Natural killer cell (primary cell): ENCODE measurements at places on chromosomes 11 and 22.
A peak's percentile ranks its signal among the peaks of the same experiment; 100 is the strongest.

DNA sequence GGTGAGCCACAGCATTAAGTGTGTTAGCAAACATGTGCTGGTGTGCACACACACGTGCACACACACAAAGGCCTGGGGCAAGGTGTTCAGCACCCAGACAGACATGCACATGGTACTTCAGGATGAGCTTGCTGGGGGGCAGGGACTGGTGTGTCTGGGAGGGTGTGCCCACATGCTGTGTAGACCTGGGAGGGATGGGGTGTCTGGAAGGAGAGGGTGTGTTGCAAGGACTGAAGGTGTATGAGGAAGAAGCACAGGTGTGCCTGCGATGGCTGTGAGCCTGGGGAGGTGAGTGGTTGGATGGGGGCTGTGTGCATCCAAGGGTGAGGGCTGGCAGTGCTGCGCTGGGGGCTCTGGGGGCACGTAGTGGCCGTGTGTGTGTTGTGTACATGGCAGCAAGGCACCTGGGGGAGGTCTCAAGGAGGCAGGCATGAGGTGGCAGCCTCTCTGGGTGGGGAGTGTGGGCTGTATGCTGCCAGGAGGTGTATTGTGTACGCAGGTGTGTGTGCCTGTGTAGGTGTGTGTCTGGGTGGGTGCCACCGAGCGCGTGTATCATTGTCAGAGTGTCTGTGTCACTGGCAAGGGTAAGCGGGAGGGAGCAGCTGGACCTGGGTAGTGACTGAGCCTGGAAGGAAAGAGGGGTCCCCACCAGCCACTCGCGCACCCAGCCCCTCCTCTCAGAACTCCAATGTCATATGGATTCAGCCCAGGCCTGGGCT is 2.2 kb downstream of the NRXN2 start:
- no peak for DNase-seq
- peaks cover 16% of the 10 kb centered on the region for H3K4me1 ChIP-seq
- peaks cover 8% of the 10 kb centered on the region for H3K27me3 ChIP-seq

DNA sequence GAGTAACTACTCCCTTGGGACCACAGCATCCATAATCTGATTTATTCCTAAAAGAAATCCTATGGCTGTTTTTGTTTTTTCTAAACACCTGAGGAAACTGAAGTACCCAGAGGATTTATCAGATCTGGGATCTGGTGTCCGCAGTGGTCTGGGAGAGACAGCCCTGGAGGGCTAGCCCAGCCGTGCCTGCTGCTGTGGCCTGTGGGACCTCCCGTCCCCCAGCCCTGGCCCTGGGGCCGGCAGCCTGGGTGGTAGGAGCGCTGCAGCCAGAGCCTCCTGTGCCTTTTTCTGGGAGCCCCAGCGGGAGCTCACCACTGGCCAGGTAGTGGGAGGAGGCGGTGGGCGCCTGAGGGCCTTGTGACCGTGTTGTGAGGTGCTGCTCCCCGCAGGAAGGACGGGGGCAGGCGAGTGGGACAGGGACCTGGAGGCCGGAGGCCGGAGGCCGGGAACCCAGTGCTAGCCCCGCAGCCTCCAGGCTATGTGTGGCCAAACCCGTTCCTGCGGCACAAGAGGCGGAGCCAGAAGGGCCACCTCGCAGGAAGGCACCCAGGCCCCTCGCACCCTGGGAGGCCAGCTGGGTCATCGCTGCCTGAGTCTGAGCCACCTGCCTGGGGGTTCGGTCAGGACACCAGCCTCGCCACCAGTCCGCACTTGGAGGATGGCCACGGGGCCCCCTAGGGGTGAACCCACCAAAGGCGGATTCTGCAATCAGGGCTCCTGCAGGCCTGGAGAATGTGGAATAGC is 18.2 kb upstream of the C11orf96 start:
- no peaks in the 10 kb centered on the region for H3K4me1 ChIP-seq
- peaks cover 27% of the 10 kb centered on the region for H3K36me3 ChIP-seq
- no peak overlapping the region for H3K4me3 ChIP-seq
- H3K27me3 ChIP-seq, result no peaks in the 10 kb centered on the region
- no peak for DNase-seq

- H3K36me3 ChIP-seq, result no peaks in the 10 kb centered on the region
- H3K27ac ChIP-seq, result no peak overlapping the region
- H3K27me3 ChIP-seq, result peaks cover 4% of the 10 kb centered on the region
- no peak overlapping the region for H3K4me3 ChIP-seq
Observed at GRCh38 chr11:63920126-63920938, 3.4 kb upstream of the RCOR2 start.

GRCh38 chr11:124307093-124307492 is 6.7 kb downstream of the OR8D1 start:
- H3K4me3 ChIP-seq, result no peak overlapping the region
- H3K4me1 ChIP-seq, result no peaks in the 10 kb centered on the region
- DNase-seq, result no peak
- no peak overlapping the region for H3K27ac ChIP-seq

DNA sequence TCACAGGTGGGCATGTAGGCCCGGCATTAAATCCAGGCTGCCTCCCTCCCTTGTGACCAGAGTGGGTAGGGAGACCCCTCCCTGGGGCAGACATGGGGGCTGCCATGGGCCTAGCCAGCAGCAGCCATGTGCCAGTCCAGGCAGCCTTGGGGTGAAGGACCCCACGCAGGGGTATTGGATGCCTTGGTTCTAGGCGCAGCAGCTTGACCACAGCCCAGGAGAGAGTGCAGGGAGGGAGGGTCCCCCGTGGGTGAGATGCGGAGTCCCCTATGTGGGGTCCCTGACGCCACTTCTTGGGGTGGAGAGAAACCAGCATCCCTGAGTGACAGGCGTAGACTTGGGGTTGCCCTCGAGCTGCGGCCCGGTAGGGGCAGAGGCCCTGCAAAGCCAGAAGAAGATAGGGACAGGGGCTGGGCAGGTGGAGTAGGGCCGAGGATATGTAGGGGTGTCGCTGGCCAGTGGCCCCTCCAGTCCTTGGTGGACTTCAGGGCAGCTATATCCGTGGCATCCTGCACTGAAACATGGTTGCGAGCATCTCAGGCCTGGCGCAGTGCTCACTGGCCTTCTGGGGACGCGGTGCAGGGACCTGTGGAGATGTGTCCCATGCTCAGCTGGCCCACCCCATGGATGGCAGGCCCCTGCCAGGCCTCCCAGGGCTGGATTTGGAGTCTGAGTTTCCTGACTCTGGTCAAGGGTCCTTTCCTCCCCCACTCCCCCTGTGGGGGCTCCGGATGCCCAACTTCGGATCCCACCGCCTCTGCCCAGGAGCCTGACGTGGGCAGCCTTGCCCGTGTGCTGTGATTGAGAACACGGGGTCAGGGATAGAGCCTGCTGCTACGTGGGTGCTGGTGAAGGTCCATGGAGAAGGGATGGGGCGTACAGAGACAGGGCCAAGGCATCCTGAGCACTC is 1179.8 kb downstream of the BRD1 start:
- H3K4me1 ChIP-seq, result no peaks in the 10 kb centered on the region
- no peak overlapping the region for H3K4me3 ChIP-seq
- H3K36me3 ChIP-seq, result no peaks in the 10 kb centered on the region
- H3K27ac ChIP-seq, result no peak overlapping the region
- no peaks in the 10 kb centered on the region for H3K27me3 ChIP-seq

DNA sequence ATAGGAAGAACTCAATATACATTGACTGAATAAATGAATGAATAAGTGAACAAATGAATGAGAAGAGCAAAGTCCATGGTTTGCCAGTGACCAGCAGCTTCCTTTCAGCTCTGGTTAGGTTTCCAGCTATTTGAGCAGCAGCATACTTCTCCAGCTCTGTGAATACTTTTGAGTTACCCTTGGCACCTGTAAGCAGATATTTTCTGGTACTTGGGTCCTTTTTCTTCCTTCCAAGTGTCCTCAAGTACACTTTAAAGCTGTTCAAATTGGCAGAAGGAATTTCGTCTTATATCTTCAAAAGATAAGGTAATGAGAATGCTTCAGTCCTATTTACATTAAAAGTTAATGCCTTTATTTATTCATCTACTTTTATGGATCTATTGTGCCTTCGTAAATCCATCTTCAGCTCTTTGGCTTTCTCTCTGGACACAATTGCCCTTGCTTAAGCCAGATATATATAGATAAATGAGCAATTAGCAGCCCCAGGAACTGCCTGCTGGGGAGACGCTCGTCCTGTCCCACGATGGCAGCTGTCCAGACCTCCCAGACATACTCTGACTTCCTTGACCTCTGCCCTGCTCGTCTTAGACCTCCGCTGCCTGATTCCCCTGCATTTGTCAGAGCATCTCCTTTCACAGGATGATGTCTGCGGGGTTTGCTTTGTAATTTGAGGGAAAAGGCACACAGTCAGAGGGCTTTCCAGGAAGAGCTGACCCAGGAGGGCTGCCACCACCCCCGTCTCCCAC is 926.3 kb downstream of the OPCML start:
- H3K4me3 ChIP-seq, result no peak overlapping the region
- no peaks in the 10 kb centered on the region for H3K4me1 ChIP-seq
- DNase-seq, result no peak
- H3K36me3 ChIP-seq, result no peaks in the 10 kb centered on the region
- no peaks in the 10 kb centered on the region for H3K27me3 ChIP-seq

- no peak overlapping the region for H3K27ac ChIP-seq
- H3K4me3 ChIP-seq, result no peak overlapping the region
- DNase-seq, result no peak
- no peaks in the 10 kb centered on the region for H3K36me3 ChIP-seq
Observed at GRCh38 chr11:20081336-20081735, 78.9 kb downstream of the DBX1 start.

GRCh38 chr11:96155627-96156378 is 187.2 kb downstream of the MAML2 start:
- peaks cover 16% of the 10 kb centered on the region for H3K4me1 ChIP-seq
- H3K27ac ChIP-seq, result no peak overlapping the region
- peak; percentile 28 for DNase-seq
- no peaks in the 10 kb centered on the region for H3K36me3 ChIP-seq
- H3K27me3 ChIP-seq, result no peaks in the 10 kb centered on the region

DNA sequence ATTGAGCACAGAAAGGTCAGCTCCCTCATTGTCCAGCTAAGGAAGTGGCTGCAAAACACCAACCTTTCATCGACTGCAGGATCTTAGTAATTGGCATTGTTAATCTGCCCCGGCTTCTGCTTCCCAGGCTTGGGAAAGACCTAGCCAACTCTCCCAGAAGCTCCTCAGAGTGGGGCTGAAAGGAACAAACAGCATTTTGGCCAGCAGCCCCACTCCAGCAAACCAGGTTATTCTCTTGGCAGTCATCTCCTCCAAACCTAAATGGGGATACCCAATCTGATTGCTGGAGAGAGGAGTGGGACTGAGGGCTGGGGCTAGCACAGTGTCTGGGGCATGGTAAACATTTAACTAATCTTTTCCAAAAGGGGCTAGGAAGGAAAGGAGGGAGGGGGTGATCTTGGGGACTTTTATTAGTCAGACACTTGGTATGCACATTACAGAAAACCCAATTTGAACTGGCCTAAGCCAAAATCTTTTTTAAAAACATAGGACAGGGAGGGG is 294.4 kb downstream of the MN1 start:
- H3K27ac ChIP-seq, result no peak overlapping the region
- no peak overlapping the region for H3K4me3 ChIP-seq
- H3K27me3 ChIP-seq, result no peaks in the 10 kb centered on the region
- DNase-seq, result no peak

DNA sequence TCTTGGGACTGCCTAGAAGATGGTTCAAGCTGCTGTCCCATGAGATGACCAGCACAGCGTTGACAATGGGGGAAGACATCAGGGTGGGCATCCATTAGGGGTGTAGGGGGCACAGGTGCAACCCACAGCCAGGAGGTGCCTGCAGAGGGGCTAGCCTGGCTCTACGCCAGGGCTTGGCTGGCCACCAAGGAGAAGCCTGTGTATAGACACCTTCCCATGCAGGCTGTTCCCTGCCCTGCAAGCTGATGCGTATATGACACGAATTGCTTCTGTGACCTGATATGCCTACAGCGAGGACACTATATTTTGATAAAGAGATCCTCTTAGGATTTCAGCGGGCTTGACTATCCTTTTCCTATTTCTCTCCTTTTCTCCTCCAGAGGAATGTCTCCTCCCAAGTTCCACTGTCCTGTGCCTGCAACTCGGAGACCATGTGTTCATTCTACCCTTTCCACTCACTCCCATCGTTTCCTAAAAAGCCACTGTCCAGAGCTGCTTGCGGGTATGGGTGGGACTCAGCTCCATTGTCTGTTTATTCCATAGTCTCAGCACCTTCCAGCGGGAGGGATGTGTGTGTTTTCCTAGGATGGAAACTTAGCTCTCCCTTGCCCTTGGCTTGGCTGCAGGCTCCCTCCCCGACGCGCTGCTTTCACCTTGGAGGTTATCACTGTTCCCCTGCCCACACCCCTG is 56.1 kb downstream of the ST14 start:
- no peaks in the 10 kb centered on the region for H3K36me3 ChIP-seq
- H3K4me3 ChIP-seq, result no peak overlapping the region
- H3K27ac ChIP-seq, result no peak overlapping the region
- no peak for DNase-seq
- H3K27me3 ChIP-seq, result no peaks in the 10 kb centered on the region

DNA sequence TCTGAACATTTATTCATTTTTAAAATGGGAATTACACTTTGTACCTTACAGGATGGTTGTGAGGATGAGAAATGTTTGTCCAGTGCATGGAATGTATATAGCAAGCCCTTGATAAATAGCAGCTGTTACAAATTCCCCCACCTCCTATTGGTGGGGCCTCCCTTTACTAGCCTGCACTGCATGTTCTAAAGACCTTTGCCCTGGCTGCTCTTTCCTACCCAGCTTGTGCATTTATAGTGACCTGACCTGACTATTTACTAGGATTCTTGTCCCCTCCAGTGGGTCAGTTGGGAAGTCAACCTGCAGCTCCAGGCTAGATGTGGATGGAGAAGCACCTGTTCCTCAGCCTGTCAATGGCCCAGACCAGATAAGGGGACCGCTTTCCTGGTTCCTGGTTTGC is 180.3 kb downstream of the HIPK3 start:
- no peak for DNase-seq
- no peaks in the 10 kb centered on the region for H3K27me3 ChIP-seq
- no peaks in the 10 kb centered on the region for H3K36me3 ChIP-seq
- H3K4me3 ChIP-seq, result no peak overlapping the region

GRCh38 chr11:132714859-132715440 is 817.4 kb downstream of the OPCML start:
- no peak overlapping the region for H3K27ac ChIP-seq
- H3K27me3 ChIP-seq, result no peaks in the 10 kb centered on the region
- no peak overlapping the region for H3K4me3 ChIP-seq

DNA sequence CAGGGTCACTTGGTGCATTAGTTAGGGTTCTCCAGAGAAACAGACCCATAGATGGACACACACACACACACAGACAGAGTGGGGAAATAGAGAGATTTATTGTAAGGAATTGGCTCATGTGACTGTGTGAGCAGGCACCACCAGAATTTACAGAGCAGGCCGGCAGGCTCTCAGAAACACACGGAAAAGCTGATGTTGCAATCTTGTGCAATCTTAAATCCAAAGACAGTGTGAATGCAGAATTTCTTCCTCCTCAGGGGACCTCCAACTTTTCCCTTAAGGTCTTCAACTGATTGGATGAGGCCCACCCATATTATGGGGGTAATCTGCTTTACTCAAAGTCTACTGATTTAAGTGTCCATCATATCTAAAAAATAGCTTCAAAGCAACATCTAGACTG is 49.8 kb downstream of the APIP start:
- no peak for DNase-seq
- no peaks in the 10 kb centered on the region for H3K4me1 ChIP-seq
- H3K27me3 ChIP-seq, result no peaks in the 10 kb centered on the region
- H3K4me3 ChIP-seq, result no peak overlapping the region

- H3K4me1 ChIP-seq, result no peaks in the 10 kb centered on the region
- H3K27ac ChIP-seq, result no peak overlapping the region
- H3K4me3 ChIP-seq, result no peak overlapping the region
- no peaks in the 10 kb centered on the region for H3K27me3 ChIP-seq
- no peaks in the 10 kb centered on the region for H3K36me3 ChIP-seq
- no peak for DNase-seq
Observed at GRCh38 chr11:130029137-130029536, 26.5 kb upstream of the PRDM10 start.
